ENCODE measurements at places on chromosomes 7 and 10.

DNA sequence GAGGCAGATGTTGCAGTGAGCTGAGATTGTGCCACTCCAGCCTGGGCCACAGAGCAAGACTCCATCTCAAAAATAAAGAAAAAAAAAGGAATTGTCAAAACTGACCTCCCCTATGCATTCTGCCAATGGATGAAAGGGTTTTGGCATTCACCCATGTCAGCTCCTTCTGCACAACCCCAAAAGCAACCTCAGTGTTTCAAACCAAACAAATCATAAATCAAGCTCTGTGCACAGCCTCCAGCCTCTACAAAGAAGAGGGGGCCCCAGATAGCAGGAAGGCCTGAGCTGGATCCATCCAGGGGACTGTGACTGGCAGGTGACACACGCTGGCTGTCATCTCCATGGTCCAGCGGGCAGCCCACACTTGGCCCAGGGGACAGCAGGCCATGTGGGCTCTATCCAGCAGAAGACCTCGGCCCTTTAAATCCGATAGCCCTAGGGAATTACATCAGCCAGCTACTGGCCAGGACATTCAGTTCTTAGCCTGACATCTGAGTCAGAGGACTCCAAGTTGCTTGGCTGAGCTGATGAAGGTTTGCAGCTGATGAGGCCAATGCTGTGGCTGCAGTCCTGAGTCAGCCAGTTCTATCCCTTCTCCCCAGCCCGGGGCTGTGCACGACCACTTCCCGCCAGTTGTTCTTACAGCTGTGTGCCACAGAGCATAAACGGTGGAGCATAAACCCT is 52.0 kb upstream of the FIGNL1 start:
- DNase-seq: no peak

GRCh38 chr7:4279216-4279615 is 402.9 kb upstream of the FOXK1 start:
- DNase-seq: no peak

- DNase-seq: no peak
These were observed 49.8 kb upstream of the FAM171A1 start for GRCh38 chr10:15420858-15421257.

- DNase-seq: no peak
These were observed 177.1 kb upstream of the CSTF2T start for GRCh38 chr10:51876503-51876902.

- DNase-seq: peak; percentile 75
These were observed 1.3 kb downstream of the SEMA3D start for GRCh38 chr7:85185424-85186082.

- DNase-seq: no peak
These were observed 152.6 kb downstream of the BMPER start for GRCh38 chr7:34057956-34058355.

DNA sequence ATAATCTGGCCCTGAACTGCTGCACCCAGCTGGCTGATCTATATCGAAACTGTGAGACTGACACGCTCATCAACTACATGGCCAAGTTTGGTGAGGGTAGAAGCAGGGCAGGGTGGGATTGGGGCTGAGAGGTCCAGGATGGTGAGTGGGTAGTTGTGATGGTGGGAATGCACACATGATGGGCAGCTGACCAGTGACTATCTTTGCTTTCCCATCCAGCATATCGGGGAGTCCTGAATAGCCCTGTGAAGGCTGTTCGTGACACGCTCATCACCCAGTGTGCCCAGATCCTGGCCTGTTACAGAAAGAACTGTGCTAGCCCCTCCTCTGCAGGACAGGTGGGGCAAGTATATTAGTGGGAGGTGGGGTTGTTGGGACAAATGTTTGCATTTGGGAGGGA is 12.5 kb upstream of the CHCHD1 start:
- DNase-seq: no peak

DNA sequence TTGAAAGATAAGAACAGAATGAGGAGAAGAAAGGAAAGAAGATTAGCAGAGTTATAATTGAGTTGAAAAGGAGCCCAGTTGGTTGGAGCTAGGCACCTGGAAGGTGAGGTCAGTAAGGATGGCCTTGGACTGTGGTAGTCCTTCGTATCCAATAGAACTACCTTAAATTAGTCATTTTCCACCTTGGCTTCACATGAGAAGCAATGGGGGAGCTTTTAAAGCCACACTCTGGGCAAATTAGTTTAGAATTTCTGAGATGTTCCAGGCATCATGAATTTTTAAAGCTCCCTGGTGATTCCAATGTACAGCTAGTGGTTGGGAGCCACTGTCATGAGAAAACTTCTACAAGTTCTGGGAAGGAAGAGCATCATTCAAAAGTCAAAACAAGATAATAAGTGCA is 27.3 kb upstream of the CYP3A5 start:
- DNase-seq: no peak

DNA sequence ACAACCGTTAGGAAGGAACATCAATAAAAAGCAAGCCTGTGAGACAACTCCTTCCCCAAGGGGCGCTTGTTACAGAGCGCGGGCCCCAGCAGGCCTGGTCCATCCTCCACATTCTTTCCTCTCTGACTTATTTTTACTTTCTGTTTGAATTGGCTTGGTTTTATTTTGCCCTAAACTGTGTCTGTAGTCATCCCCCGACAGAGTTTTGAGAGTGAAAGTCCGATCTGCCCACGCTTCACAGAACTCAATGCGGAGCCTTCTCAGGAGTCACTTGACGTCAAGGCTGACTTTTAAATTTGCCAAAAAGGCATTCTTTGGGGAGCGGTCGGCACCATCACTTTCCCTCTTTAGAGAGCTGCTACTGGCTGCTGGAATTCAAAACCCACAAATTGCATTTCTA is 150.1 kb upstream of the KLF6 start:
- DNase-seq: no peak

- no peak for DNase-seq
These were observed 84.1 kb downstream of the CTBP2 start for GRCh38 chr10:125076121-125076825.

- DNase-seq: no peak
These were observed 348.7 kb upstream of the NFE2L3 start for GRCh38 chr7:25803117-25803887.

DNA sequence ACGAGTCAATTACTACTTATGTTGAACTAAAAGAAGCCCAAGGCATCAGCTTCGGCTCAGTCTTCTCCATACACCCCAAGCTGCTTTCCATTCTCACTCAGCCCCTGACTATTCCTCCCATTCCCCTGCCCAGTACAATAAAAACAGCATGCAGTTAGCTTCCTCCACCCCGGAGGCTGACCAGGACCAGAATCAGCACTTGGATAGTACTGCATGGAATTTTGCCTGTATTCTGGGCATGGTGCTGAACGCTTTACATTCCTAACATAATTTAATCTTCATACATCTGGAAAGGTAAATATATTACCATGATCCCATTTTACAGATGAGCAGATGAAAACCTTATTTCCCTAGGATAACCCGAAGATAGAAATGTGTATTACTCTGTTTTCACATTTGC is 7.5 kb upstream of the PODXL start:
- no peak for DNase-seq

- DNase-seq: no peak
These were observed 12.2 kb upstream of the ZNF273 start for GRCh38 chr7:64890761-64891362.

DNA sequence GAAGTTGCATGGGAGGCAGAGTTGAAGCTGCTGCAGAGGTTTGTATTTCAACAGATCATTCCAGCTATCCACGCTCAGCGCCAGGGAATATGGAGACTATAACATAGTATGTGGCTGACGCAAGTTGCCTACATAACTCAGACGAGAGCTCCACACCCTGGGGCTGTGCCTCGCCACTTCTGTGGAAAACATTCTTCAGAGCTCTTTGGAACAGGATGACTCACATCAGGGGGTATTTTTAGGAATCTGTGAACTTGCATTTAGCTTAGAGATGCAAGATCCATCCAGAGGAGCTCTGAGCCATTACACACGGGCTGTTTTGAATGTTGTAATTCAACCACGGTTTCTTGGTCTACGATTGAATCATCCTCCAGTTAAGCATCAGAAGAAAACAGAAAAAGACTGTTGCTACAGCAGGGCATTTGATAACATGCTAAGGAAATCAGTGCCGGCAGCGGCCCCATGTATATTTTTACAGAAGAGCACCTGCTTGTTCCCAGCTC is 481.5 kb upstream of the AKR1E2 start:
- peak; percentile 80 for DNase-seq

DNA sequence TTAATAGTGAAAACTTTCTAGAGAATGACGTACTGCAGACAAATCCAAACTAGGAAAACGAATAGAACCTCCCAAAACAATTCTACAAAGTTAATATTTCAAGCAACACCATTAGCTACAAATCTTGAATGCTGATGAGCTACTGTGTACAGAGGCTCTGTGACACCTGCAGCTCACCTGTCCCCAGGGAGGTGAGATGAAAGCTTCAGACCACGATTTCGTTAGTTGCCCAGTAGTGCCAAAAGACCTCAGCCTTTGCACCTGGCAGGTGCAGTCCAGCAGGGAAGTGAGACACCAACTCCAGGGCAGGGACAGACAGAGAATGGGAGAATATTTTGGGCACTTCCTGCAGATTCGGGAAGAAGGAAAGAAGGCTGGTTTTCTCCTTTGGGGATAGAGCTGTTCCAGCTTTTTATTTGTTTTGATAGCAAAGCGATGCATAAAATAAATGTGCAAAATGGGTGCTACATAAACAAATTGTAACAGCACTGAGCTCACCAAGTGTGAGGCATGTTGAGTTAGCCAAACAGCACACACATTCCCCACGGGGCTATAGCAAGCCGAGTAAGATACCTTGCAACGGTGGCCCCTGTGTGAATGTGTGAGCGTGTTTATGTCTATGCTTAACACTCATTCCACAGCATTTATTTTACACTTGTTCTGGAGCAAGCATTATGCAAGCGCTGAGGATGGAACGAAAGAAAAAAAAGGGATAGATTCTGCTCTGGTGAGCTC is 1024.8 kb upstream of the AUTS2 start:
- DNase-seq: no peak

DNA sequence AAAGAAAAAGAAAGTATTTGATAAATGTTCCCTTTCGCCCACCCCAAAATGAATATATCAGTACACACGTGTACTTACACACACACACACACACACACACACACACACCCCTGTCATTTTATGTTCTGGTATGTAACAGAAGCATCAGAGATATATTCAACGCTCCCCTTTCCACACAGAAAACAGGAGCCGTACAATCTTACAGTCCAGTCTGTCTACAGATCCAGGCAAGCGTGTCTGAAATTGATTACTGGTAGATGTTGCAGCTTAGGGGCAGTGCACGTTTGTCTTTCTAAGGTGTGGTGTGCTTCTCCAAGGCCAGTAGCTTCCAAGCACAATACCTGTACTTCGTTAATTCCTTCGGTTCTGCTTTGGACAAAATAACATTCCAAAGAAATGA is 143.7 kb upstream of the RNF32 start:
- no peak for DNase-seq

DNA sequence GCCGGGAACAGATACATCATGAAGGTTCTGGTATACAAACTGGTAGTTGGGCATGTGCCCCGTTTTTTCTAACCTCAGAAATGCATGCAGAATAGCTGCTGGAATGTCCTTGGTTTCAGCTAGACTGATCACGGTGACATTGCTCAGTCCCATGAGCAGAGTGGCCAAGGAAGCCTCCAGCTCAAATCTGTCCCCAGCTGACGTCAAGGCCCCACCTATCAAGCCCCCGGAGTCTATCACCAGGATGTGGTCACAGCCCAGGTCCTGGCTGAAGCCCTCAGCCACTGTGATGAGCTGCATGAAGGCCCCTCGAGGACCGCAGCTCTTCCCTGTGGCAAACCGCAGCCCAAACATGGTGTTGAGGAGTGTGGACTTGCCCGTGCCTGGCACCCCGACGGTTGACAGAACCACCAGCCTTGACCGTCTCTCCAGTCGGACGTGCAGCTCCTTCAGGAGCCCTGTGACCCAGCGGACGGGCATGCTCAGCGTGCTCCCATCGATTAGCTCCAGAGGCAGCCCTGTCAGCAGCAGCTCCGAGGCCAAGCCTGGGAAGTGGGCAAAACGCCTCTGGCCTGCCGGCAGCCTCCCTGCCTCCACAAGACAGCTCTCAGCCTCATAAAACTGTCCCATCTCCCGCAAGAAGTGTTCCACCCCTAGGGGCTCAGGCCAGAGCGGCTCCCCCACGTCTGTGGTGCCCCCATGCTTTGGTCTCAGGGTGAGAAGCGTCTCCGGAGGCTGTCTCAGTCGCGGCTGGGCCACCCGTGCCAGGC is 7.8 kb upstream of the MRPS24 start:
- no peak for DNase-seq

DNA sequence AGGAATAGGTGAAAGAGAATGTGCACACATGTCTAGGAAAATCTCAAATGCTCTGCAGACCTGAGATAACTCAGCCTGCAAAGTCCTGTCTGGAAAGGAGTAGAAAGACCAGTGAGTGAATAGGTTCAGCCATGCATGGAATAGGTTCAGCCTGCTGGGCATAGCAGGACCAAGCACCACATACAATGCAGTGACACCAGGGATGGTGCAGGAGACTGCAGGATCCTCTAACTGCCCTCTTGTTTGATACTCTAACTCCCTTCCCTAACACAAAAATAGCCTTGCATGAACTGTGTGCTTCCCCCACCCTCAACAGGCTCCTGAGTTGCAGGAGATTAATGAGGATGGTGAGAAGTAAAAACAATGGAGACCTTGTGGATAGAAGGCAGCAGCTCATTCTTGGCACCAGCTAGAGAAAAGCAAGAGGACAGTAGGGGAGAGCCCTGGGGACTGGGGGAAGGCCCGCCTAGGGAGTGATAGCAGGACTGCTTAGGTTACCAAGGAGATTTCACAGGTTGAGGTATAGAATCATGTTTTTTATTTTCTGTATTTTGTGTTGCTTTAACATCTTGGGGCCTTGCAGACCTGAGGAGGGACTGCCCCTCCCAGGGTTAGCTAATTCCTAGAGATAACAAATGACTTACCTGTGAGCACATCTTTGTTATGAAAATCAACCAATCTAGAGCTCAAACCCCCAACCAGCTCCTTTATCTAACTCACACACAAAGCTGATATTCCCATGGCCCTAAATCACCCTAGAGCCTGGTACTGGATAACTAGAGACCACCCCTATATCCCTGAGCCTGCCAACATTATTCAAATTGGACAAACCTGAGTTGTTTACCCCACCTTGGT is 187.8 kb downstream of the PLPP4 start:
- no peak for DNase-seq

DNA sequence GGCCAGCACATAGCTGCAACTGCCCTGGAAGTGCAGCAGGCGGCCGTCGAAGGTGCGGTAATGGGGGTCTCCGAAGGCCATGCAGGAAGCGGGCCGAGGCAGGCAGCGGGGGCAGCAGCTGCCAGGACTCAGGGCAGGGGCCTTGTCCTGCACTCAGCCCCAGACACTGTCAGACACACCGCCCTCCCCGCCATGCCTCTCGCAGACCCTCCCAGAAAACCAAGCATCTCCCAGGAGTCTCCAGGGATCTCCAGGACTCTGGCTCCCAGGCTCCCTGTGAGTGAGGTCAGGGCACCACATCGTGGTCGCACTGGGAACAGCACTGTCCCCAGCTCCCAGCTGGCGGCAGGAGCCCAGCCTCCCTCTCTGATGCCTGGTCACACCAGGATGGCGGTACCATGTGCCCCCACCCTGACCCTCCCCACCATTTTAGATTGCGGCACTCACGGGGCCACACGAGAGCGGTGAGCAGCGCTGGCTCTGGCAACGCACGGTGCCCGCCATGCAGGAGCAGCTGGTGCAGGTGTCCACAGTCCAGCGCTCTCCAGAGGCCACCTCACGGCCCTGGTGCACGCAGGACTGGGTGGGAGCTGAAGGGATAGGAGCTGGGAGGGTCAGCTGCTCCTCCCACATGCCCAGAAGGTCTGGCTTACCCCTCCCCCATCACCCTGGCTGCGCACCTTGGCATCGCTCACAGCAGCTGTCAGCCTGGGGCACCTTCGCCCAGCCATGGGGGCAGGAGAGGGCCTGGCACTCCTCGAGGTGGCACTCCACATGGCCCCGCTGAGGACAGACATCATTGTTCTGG is 17.5 kb downstream of the ATP6V1F start:
- DNase-seq: no peak

- no peak for DNase-seq
These were observed 30.7 kb upstream of the GDF10 start for GRCh38 chr10:47269294-47269693.

All from cardiac septum (tissue), 1 donor.